ENCODE measurements at places on chromosomes 7 and 10. TPM values are rescaled to one million over a fixed set of nuclear protein-coding genes. Genes with fewer than 3 reads are reported as not detected.

The ENTPD7 gene
- 18.3 TPM for polyA plus RNA-seq

The STEAP1B gene
- polyA plus RNA-seq = 0.26 TPM

The ACSL5 gene
- polyA plus RNA-seq = 0.23 TPM

The SUGCT gene
- 72.6 TPM for polyA plus RNA-seq

The TMEM26 gene
- not detected for polyA plus RNA-seq

- no peak for DNase-seq
Observed at GRCh38 chr10:113959383-113959760, 84.3 kb upstream of the ADRB1 start.

DNA sequence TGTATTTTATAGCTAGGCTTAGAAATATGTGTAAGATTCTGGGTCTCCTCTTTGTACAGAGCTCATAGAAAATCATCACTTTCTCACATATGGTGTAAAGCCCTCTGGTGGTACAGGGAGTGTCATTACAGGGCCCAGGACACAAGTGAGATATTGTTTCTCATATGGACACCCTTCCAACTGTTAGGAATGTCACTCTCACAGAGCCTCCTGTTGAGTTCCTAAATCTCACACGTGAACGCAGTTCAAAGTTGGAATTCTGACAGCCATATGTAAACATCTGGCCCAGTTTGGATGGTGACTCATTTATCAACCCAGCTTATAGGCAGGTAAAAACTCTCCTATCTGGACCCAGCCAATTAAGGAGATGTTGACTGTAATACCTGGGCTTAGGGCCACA lies 35.4 kb upstream of the ZNF107 start:
- DNase-seq = no peak

GRCh38 chr10:114879541-114880158 lies 58.1 kb downstream of the FHIP2A start:
- DNase-seq = no peak

DNA sequence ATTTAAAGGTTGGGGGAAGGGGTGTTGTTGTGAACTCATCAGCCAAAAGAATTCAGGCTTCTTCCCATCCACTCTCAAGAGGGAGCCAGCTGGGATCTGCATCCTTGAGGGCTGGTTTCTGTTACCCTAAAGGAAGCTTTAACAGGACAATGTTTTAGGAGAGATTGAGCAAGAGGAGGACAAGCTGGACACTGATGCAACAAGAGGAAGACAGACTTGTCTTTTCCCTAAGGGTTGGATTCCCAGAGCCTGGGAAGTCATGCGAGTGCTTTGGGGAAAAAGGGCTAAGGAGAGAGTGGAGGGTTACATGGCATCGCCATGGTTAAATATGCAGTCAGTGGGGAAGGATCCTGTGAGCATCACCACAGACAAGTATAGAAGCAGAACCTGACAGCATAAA lies 47.6 kb upstream of the PDE1C start:
- DNase-seq = no peak

GRCh38 chr7:104652434-104652833 lies 324.0 kb downstream of the LHFPL3 start:
- no peak for DNase-seq

DNA sequence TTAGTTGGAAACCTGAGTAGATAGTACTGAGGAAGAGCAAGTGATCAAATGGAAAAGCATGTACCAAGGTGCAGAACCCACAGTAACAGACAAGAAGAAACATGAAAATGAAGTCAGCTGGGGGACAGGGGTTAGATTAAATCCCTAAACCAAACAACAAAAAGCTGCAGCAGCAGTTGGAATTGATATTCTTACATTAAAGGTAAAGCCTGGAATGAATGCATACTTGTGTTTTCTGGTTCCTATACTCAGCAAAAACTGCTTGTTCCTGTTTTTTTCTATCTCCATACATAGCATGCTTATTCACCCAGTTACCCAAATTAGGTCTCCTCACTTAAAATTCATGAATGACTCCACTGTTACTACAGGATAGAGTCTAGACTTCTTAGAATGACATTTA lies 92.4 kb downstream of the TPST1 start:
- DNase-seq = peak; percentile 83

GRCh38 chr10:112247791-112248190 lies 35.4 kb upstream of the TECTB start:
- no peak for DNase-seq

- DNase-seq = peak; percentile 34
Observed at GRCh38 chr10:120131183-120131582, 238.7 kb downstream of the SEC23IP start.

Measured in mammary epithelial cell (primary cell).